ENCODE measurements at places on chromosomes 1 and 21.

DNA sequence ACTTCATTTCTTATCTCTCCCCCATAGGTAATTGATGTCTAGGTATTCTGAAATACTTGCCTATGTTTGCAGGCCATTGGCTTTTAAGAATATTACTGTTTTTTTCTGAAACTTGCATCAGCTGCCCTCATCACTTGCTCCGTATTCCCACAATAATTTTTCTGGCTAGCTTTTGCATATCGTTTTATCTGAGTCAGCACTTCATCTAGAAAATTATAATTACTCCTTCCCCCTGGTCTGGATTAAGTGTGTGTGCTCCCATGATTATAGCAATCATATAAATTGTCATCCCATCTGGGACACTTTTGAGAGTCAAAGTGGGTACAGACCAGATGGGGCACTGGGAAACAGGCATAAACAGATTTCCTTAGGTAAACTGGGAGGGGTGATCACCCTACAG lies 583.2 kb upstream of the B3GALT2 start:
- DNase-seq = no peak

- no peak for DNase-seq
These were observed 252.5 kb downstream of the SIPA1L2 start for GRCh38 chr1:232377494-232377770.

GRCh38 chr1:205343431-205344065 lies 13.2 kb downstream of the KLHDC8A start:
- DNase-seq = no peak

DNA sequence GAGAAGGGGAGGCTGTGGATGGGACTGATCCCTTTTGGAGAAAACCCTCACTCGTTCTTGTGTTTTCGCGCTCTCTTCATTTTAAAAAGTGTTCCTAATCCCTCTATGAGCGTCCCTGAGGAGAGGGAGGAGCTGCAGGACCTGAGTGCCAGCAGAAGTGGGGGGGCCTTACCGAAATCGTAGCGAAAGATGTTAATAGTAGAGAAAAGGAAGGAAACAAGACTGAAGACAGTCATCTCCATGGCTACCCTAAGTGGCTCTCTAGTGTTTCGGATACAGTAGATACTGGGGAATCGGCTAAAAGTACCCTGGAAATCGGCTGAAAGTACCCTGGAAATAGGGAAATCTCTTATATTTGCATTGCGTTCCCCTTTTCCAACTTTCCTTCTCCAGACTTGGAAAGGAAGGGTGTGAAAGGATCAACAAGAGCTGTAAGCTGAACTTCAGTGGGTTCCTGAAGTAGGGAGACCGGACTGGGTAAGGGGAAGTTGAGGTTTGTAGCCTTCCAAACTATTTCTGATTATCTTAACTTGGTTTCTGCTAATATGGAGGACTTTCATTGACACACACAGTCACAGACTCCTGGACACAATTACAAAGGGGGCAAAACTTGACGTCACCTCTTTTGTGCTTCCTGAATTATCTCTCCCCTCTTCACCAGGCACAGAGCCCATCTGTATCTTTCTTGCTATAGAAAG lies 486 bp upstream of the DSTYK start:
- DNase-seq = no peak

GRCh38 chr1:8858888-8859706 lies 19.4 kb downstream of the ENO1 start:
- peak; percentile 16 for DNase-seq

DNA sequence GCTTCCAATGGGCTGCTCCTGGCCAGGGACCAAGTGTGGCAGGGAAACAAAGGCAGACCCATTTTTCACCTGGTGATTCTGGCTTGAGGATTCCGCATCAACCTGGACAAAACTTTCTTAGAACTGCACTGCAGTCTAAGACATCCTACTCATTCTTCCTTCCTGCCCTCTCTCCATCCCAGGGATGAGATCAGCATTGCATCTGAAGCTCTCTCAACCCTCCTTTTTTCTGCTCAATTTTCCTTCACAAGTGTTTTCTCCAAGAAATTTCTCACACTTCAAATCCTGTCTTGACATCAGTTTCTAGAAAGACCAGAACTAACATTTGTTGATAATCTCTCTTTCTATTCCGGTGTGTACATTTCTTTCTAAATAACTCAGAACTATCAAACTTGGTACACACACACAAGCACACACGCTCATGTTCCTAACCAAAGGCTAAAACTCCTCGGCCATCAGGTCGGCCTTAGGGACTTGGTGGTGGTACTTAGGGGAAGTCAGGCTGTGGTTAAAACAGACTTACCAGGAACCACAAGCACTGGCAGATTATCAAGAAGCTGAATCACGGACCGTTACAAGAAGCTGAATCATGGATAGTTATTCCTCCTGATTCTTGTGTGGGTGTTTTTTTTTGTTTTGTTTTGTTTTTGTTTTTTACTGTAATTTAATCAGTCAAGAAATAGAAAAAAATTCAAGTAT lies 21.0 kb upstream of the CXADR start:
- no peak for DNase-seq

DNA sequence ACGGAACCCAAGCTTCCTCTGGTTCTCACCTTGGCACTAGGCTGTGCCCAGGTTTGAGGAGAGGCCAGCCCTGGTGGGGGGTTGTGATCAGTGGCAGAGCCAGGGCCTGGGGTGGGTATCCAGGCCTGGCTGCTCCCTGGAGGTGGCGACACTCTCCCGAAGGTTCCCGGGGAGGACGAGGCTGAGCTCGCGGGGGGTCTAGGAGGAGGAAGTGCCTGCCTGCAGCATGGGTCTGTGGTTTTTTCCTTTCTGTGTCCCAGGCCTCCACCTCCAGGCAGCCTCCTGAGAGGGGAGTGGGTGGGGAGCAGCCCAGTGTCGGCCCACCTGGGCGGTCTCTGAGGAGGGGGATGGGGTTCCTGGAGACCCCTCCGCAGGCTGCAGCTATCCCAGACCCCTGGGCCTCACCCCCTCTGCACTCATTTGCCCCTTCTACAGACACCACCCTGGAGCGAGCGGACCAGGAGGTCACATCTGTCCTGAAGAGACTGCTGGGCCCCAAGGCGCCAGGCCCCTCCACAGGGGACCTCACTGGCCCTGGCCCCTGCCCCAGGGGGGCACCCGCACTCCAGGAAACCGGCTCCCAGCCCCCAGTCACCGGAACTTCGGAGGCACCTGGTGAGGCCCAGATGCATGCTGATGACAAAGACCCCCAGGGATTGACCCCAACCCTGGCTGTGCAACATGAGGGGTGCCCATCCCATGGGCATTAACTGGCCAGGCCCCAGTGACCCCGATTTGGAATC lies 44.3 kb downstream of the TRIM11 start:
- no peak for DNase-seq

GRCh38 chr1:31981456-31981839 lies 32.2 kb upstream of the KHDRBS1 start:
- DNase-seq = no peak

- DNase-seq = no peak
These were observed 43.7 kb upstream of the KIF26B start for GRCh38 chr1:245111073-245111472.

- no peak for DNase-seq
These were observed 37.1 kb upstream of the SERPINC1 start for GRCh38 chr1:173954179-173954578.

- no peak for DNase-seq
These were observed 76.0 kb downstream of the GPATCH2 start for GRCh38 chr1:217554849-217555248.

DNA sequence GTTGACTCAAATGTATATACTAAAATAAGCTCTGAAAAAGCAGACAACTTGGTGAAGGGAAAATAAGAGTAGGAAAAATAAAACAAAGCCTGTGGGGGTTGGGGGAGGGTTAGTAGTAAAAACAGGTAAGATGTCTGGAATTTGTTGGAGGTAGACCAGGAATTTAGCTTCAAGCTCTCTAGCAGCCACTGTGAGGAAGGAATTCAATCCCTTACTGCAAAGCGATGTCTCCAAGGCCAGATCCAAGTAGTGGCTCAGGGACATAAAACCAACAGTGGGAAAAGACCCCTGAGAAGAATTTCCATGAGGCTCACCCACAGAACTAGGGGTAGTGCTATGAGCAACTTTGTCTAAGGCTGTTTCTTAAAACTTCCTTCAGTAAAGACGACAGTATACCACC lies 7.8 kb downstream of the ANGPTL7 start:
- no peak for DNase-seq

DNA sequence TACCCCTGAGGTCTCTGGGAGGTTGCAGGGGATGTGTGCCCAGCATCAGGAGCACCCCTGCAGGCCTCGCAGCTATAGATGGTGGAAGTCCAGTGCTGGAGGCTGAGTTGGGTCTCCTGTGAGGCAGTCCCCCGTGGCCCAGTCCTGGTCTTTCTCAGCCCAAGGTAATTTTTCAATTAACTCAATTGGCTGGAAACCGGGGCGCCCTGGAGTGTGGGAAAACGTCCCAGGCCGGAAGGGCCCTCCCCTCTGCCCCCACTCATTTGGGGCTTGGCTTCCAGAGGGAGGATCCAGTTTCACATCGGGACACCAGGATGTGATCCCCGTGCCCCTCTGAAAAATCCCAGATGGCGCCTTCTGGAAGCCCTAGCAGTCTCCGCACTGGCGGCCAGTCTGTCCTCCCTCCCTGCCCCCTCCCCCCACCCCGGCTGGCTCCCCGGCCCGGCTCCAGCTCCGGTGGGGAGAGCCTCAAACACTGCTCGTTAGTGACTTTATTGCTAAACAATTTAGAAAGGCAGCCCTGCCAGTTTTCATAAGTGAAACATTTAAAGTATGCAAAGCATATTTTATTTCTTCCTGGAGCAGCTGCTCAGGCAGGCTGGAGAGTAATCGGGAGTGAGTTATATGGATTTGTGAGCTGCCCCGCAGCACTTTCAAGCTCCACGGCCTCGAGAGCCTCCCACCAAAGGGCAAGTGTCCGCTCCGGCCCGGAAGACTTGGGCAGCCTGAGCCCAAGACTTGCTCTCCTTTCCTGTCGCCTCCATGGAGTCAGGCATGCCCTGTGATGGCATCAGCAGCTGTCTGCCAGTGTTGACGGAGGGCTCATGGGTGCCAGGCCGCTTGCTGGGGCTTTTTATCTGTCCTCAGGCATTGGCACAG lies 208.2 kb upstream of the TMEM51 start:
- DNase-seq = peak; percentile 58

- no peak for DNase-seq
These were observed 8.7 kb downstream of the SELENON start for GRCh38 chr1:25808481-25809244.

DNA sequence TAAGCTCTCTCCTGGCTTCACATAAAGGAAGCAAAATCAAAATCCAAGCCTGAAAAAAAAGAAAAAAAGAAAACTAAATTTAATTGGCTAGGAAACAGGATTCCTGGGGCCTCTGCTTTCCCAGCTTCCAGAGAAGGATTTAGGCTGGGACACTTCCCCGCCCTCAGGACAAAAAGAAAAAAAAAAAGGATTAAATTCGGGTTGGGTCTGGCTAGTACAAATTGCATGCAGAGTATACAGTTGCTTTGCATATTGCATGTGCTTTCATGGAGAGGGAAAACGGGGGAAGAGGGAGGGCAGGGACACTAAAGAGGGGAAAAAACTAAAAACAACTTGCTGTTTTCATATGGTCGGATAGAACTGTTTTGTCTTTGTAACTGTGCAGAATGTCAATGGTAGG lies 42.7 kb downstream of the OLIG1 start:
- no peak for DNase-seq

GRCh38 chr1:217881607-217882332 lies 250.6 kb downstream of the SPATA17 start:
- DNase-seq = no peak

DNA sequence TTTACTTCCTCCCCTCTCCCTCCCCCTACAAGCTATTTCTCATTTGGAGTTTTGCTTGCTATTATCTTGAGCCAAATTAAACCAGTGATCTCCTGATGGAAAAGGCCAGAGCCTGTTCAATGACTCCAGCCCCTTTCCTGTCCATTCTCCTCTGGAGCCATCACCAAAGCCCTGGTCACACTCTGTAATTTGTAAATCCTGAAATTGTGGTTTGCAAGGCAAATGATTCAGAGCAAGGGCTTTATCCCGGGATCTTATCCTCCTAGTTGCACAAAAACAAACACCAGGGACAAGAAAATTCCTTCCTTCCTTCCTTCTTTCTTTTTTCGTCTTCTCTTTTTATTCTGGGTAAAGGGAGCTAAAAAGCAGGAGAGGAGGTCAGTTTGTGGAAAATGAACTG lies 366.1 kb upstream of the ST6GALNAC5 start:
- DNase-seq = no peak

Measured in anterior cingulate cortex (tissue), 58 donors.